ENCODE measurements at places on chromosomes 7 and 10. TPM values are rescaled to one million over a fixed set of nuclear protein-coding genes. Genes with fewer than 3 reads are reported as not detected.

- no peak overlapping the region for H3K4me3 ChIP-seq
- peaks cover 21% of the 10 kb centered on the region for H3K4me1 ChIP-seq
- no peaks in the 10 kb centered on the region for H3K27me3 ChIP-seq
Measured at GRCh38 chr7:151818674-151819519, 58.0 kb downstream of the PRKAG2 start.

DNA sequence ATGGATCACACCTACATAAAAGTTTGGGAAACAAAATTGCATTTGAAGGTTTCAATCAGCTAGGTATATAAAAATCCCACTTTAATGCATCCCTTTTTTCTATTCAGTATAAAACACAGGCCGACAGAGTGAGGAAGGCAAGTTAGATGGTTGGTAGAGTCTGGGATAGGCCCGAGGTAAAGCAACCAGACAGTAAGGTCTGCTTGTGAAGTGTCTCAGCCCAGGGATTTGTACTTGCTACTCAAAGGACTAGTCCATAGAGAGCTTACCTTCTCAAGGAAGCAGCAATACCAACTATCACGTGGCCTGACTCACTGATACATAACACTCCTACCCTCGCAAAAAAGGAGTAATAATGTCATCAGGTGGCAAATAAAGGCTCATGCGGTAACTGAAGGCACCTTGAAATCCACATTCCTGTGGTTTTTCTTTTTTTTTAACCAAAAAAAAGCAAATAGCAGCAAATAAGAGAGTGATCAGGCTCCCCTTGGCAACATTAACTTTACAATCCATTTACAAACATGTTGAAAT lies 56.2 kb upstream of the ATP6V0A4 start:
- no peak overlapping the region for H3K4me3 ChIP-seq
- H3K27me3 ChIP-seq: peaks cover 20% of the 10 kb centered on the region
- H3K36me3 ChIP-seq: no peaks in the 10 kb centered on the region
- DNase-seq: no peak
- H3K4me1 ChIP-seq: no peaks in the 10 kb centered on the region

GRCh38 chr10:19889256-19889655 lies 73.0 kb downstream of the PLXDC2 start:
- H3K27me3 ChIP-seq: no peaks in the 10 kb centered on the region
- no peaks in the 10 kb centered on the region for H3K36me3 ChIP-seq
- DNase-seq: no peak
- no peak overlapping the region for H3K27ac ChIP-seq
- no peak overlapping the region for H3K4me3 ChIP-seq

DNA sequence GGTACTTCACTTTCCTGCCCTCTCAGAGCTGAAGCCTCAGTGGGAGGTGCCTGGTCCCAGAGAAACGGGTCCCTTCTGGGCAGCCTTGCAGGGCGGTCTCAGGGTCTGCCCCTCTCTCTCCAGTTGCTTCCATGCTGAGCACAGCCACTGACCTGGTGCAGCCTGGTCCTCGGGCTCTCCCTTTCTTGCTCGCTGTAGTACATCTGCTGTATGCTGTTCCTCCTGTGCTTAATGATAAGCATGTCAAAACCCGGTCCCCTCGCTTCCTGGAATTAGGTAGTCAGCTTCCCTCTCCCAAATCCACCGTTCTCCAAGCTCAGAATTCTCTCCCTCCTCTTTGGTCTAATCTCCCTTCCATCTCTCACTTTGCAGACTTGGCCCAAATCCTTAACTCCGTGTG lies 11.0 kb upstream of the HPS1 start:
- peaks cover 4% of the 10 kb centered on the region for H3K4me1 ChIP-seq
- H3K4me3 ChIP-seq: no peak overlapping the region
- H3K27ac ChIP-seq: no peak overlapping the region

- no peaks in the 10 kb centered on the region for H3K36me3 ChIP-seq
- H3K27ac ChIP-seq: no peak overlapping the region
- H3K27me3 ChIP-seq: no peaks in the 10 kb centered on the region
- DNase-seq: no peak
Measured at GRCh38 chr7:144483189-144483588, 79.7 kb upstream of the NOBOX start.

DNA sequence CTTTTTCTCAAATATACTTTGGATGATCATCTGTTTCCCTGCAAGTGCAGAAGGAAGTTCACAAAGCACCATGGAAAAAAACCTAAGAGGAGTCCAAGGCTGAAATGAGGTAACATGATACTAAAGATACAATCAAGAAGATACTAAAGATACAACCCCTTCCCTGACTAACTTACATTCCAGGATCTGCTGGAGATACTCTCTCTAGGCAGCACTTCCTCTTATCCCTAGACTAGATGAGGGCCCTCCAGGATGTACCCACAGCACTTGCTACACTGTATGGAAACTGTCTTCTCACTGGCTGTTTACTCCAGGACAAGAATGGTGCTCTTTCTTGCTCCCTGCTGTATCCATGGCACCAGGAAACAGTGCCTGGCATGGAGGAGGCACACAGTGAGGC lies 116.4 kb upstream of the NFE2L3 start:
- peaks cover 6% of the 10 kb centered on the region for H3K36me3 ChIP-seq
- peaks cover 59% of the 10 kb centered on the region for H3K27me3 ChIP-seq
- H3K4me1 ChIP-seq: peaks cover 2% of the 10 kb centered on the region
- H3K4me3 ChIP-seq: no peak overlapping the region
- no peak for DNase-seq

- no peak within 1 kb of the TSS for H3K27ac ChIP-seq
- no peak for DNase-seq
- H3K4me1 ChIP-seq: peaks cover 4% of the 10 kb centered on the region
- peaks cover 3% of the 10 kb centered on the region for H3K36me3 ChIP-seq
- H3K27me3 ChIP-seq: peaks cover 29% of the 10 kb centered on the region
Measured at GRCh38 chr10:16521311-16522016, at the start of gene C1QL3. TSS of gene C1QL3 (minus strand) at chr10:16521879. CDS start at chr10:16521065, 814 bp downstream.

MRLN gene
- 0.35 TPM for total RNA-seq

RASA4B gene
- 20.7 TPM for total RNA-seq

Data from T-helper 17 cell (primary cell).